ENCODE measurements at places on chromosomes 11 and 22. TPM values are rescaled to one million over a fixed set of nuclear protein-coding genes. Genes with fewer than 3 reads are reported as not detected.
A peak's percentile ranks its signal among the peaks of the same experiment; 100 is the strongest.

The C11orf21 gene
- not detected for polyA plus RNA-seq

The FOLH1 gene
- 0.20 TPM for polyA plus RNA-seq

- no peak for DNase-seq
Observed at GRCh38 chr22:42379966-42380537, 52.2 kb downstream of the NFAM1 start.

DNA sequence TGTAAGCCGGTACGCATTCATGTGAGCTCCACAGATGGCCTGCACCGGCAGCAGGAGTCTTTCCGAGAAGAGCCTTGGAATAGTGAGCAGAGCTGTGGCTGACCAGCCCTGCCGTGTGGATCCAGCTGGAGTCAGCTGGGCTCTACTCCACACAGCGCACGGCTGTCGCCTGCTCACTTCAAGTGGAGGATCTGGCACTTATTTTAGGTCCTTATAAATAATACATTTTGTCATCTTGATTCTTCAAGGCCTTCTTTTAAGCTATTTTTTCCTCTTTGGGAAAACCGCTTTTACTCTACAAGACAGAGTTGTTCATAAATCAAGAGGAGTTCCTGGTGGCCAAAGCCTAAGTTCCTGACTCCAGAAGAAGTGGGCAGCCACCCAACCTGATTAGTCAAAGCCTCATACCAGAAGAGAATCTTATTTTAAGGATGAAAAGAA lies 93.8 kb downstream of the KCNC1 start:
- DNase-seq, result no peak

GRCh38 chr11:79237703-79238102 lies 203.1 kb downstream of the TENM4 start:
- peak; percentile 45 for DNase-seq

The OR2D2 gene
- not detected for polyA plus RNA-seq

DNA sequence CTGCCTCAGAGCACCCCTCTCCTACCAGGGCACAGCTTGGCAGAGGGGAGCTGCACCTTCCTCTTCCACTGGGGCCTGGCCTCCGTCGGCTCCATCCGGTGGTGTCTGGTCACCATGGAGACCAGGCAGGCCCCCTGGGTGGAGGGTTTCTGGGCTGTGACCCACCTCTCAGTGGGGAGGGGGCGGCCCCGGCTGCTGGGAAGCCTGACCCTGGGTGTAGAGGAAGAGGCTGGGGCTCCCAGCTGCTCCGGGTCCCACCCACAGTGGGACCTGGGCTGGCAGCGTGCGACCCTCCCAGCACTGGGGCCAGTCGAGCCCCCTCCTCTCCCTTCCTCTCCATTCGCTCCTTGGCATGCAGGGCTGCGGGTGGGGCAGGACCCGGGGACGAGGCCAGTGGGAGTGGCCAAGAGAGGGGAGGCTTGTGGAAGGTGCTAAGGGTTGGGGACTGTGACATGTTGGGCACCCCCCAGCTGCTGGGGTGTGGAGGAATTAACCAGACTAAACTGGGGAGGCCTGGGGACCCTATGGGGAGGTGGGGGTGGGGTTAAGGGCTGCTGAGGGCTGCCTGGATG lies 46.8 kb downstream of the BRSK2 start:
- no peak for DNase-seq

DNA sequence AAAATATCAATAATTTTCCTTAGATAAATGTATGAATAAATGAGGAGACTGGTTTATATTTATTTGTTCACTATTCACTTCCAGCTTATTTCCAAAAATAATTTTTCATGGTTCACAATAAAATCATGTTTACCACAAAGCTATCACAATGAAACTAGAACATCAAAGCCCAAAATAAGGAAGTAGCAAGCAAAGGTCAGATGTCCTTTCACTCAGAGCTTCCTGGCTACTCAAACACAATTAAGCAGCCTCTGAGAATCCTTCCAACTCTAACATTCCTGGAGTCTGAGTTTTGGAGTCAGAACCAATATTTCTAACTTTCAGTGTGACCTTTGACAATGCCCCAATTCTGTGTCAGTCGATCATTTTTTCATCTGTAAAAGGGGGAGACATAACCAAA lies 527.0 kb downstream of the SOX6 start:
- no peak for DNase-seq

- DNase-seq, result no peak
Observed at GRCh38 chr22:38832005-38832978, 11.5 kb downstream of the NPTXR start.

DNA sequence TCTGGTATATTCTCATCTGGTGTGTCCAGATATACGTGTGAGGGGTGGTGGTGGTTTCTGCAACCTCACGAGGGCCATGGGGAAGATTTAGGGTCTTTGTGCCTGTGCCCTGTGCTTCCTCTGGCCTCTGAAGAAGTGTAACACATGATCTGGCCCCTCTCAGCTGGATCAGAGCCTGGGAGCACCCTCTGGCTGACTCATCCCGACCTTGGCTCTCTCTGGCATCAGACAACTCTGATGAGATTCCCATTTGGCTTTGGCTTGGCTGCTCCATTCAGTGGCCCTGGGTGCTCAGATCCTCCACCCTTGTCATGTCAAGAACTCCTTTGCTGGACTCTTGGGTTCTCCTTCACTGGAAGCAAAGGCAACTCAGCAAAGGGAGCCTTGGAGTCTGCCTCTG lies 45.2 kb downstream of the RASSF10 start:
- no peak for DNase-seq

DNA sequence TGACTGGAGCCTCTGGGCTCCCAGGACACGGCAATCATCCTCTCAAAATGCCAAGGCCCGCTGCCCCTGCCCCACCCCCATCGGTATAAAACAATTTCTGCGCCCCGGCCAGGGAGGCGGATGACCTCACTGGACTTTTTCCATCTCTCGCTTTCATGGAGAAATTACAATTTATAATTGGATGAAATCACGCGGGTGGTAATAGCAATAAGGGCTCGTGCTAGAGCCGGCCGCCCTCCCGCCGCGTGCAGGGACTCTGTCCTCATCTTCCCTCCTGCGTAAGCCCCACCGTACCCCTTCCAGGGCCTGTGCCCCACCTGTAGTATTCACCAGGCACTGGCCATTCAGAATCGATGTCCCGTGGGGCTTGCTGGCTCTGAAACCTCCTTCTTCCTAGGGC lies 64.5 kb downstream of the MACROD1 start:
- DNase-seq, result no peak

DNA sequence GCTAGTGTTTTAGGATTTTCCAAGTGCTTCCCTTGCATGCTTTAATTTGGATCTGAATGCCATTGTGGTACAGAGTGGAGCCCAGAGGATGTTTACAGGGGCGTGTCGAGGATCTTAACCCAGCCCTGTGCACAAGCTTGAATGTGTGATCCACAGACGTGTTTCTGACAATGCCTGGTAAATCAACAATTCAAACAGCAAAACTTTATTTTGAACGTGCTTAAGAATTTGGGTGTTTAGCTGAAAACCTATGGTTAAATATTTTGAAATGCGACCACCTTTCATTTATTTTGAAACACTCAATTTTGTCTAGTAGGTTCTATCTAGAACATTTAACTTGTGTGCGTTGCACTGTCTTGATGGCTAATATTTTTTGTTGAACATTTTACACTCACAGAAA lies 1.8 kb downstream of the TUBA8 start:
- DNase-seq, result no peak

The LDHAL6A gene
- polyA plus RNA-seq, result not detected

The RIMBP3C gene
- 0.01 TPM for polyA plus RNA-seq

DNA sequence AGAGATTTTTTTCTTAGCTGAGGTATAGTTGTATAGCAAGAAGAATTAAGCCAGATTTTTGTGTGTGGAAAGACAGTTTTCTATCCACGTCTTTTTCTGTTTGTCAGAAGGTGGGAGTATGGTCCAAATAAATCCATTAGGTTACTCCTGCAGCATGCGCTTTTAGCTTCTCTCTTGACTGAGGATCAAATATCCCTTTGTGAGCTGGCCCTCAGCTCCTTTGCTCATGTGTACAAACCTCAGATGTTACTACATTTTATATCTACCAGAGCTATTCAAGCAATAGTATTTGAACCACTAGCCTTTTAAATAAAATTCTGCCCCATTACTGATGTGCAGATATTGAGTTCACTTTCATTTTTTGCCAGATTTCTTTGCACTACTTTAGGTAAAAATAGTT lies 8.8 kb upstream of the SIDT2 start:
- DNase-seq, result no peak

DNA sequence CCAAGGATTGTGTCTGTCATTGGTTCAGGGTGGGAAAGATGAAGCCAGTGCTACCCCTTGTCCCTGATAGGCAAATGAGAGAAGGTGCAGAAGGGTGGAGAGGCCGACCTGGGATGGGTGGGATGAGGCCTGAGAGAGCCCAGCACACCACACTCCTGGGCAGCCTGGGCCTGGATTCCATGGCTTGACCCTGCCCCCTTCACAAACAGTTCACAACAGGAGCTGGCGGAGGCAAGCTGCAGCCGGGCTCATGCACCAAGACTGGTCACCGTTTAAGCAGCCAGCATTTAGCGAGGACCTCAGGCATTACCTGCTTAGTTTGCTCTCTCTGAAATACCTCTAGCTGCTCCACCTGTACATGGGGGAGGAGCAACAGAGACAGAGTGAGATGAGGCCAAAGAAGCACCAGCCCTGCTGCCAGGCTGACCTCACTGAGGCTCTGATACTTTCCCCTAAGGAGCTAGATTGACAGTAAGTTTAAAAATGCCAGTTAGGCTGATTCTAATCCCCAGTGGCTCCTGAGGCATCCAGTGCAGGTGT lies 13.5 kb downstream of the IL18BP start:
- no peak for DNase-seq

DNA sequence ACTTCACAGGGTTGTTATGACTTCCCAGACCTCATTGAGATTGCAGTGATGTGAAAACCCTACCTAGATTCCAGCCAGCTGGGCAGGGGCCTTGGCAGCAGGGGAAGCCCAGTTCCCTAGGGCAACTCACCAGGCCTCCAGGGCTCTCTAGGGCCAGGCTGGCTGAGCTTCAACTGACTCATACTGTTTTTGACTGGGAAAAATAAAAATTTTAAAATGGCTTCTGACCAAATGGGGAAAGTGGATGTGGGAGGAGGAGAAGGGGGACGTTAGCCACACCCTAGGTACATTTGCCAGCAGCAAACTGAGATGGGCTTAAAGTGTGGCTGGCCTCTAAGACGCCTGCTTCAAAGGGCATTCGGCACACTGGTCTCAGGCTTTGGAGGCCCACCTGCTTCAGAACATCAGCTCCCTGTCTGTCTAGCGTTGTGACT lies 39.0 kb downstream of the BMAL1 start:
- peak; percentile 59 for DNase-seq

GRCh38 chr11:26264266-26264665 lies 67.7 kb upstream of the ANO3 start:
- DNase-seq, result no peak

DNA sequence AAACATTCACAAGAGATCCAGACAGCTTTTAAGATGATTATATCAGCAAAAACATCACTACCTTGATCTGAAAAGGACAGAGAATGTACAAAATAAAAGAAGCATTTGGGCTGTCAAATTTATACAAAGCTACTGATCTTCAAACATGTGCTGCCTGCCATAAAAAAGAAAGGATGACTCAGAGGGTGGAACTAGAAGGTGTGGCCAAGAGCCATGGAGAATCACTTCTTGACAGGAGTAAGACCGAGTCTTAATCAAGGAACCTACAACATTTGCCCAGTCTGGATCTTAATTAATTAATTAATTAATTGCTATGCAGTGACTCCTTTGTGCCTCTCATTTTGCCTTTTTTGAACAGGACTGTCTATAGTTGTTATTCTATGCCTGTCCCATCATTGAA lies 33.2 kb downstream of the C11orf96 start:
- no peak for DNase-seq

DNA sequence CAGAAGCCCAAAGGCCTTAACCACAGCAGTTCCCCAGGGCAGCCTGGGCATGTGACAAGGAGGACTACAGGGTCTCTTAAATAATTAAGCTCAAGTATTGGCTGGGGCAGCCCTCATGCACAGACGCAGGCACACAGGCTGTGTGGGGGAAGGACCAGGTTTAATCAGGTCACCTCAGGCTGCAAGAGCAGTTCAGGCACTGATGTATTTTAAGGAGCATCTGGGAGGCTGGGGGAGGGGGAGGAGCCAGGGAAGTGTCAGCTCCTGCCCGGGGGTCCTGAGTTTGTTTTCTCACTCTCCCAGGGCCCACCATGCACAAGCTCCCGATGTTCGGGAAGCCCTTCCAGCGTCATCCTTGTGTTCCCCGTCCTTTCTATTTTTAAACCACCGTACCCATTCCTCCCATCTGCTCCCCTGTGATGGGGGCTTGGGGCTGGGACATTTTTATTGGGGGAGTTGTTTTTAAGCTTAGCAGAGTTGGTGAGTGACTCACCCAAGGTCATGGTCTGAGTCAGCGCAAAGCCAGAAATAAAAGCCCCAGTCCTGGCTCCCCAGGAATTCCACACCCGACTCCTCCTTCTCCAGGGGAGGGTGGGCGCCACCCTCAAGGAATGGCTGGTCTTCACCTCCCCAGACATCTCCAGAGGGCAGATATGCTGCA lies 2.4 kb downstream of the CSDC2 start:
- DNase-seq, result peak; percentile 33

GRCh38 chr22:23073526-23074229 lies 3.4 kb downstream of the GNAZ start:
- DNase-seq, result no peak

The APBB1 gene
- polyA plus RNA-seq, result 11.8 TPM

- no peak for DNase-seq
Observed at GRCh38 chr22:35154937-35155387, 89.0 kb downstream of the ISX start.

DNA sequence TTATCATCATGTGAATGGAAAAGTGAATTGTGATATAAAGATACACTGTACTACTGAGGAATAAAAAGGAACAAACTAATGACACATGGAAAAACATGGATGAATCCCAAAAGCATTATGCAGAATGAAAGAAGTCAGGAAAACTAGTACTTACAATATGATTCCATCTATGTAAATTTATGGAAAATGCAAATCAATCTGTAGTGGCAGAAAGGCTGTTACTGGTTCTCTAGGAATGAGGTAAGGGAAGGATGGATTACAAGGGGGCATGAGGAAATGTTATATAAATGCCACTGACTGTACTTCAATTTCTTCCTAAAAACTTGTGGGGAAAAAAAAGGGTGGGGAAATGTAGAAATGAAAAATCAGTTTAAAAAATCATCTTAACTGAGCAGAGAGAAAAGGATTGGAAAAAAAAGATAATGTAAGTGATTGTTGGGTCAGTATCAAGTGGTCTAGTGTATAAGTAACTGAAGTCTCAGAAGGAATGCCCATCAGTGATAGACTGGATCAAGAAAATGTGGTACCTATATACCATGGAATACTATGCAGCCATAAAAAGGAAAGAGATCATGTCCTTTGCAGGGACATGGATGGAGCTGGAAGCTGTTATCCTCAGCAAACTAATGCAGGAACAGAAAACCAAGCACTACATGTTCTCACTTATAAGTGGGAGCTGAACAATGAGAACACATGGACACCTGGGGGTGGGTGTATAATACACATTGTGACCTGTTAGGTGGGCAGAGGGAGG lies 48.8 kb downstream of the USP35 start:
- DNase-seq, result no peak

GRCh38 chr11:27525824-27526516 lies 19.4 kb upstream of the LIN7C start:
- no peak for DNase-seq

All from foreskin keratinocyte (primary cell).